Ammon's horn (tissue), 1 donor: ENCODE measurements at places on chromosomes 1 and 21.

DNA sequence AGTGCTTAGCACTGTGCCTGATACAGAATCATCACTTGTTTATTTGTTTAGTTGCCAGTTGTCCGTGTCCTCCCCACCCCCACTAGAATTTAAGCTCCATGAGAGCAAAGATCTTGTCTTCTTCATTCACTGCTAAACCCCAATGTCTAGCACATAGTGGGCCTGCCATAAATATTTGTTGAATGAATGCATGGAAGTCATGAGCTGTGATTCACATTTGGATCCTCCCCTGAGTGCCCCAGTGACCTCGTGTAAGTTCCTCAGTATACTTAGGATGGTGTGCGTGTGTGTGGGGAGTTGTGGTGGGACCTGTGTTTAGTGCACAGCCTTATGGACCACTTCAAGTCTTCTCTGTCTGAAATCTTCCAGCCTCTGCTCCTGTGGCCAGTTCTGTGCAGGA is 23.1 kb downstream of the IER5 start:
- DNase-seq: no peak

DNA sequence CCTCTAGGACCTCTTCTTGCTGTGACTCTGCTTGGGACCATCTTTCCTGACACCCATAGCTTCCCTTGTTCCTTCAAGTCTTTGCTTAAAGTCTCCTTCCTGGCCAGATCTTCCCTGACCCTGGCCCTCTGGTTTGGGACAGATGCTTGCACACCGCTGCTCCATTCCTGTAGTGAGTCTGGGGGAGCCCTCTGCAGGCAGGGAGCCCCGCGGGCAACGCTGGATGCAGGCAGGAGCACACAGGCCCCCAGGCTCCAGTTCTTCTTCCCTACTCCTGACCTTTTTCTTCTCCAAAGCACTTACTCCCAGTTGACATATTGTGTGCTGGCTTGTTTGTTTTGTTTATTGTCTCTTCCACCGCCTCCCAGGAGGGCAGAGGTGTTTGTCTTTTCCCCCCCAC is 413.4 kb downstream of the CAMTA1 start:
- DNase-seq: no peak

DNA sequence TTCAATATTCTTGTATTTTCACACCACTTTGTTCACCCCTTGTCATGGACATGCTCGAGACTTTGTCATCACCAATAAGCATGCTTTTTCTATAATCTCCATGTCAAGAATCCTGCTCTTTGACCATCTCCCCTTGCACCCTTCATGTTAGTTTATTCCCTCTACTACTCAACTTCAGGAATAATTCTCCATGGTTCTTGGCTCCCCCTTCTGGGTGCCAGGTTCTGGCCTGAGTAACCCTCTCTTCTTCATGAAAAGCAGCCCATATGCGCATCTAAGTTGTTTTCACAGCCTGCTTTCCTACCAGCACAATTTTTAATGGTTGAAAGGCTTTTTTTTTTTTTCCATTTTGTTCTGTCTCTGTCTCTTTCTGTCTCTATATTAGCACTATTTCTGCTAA is 160.7 kb downstream of the LEPR start:
- no peak for DNase-seq

- no peak for DNase-seq
Measured at GRCh38 chr1:22557341-22557950, 5.8 kb upstream of the EPHA8 start.
